ENCODE measurements at places on chromosomes 7 and 10.

- DNase-seq = no peak
Measured at GRCh38 chr10:78933828-78934531, 134.8 kb upstream of the ZMIZ1 start.

GRCh38 chr7:38660427-38661099, 29.4 kb upstream of the AMPH start:
- peak; percentile 68 for DNase-seq

DNA sequence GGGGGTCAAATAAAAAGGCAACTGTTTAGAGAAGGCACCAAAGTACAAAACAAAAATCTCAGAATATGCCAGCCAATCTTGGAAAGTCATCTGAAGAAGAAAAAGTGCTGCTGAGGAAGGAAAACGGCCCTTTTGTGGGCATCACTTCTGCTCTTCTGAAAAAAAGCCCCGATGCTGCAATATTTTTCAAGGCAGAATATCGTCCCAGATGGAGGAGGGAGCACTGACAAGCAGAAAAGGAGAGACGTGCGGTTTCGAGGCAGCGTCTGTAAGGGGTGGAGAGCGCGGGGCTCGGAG, 959 bp upstream of the ATRNL1 start:
- no peak for DNase-seq

- no peak for DNase-seq
Measured at GRCh38 chr10:89204621-89205185, 2.4 kb downstream of the CH25H start.

- DNase-seq = no peak
Measured at GRCh38 chr7:134856091-134856490, 76.7 kb downstream of the CALD1 start.

DNA sequence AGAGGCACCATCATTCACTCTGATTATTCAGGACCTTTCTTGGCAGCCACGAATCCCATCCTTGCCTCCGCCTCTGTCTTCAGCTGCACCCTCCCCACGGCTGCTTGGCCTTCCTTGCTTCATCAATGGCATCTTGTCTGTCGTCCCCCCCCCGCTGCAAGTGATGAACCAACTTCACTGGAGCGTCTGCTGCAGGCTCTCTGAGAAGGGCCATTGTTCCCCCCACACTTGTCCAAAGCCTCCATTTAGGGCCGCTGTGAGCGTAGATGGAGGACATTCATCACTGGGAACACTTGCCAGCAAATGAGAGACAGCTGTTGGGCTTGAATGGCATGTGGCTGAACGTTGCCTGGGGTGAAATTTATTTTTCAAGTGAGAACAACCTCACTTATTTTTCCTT, 20.1 kb downstream of the AFAP1L2 start:
- DNase-seq = no peak

Data from iPS-NIHi11 (cell line).